ENCODE measurements at places on chromosomes 11 and 22.

DNA sequence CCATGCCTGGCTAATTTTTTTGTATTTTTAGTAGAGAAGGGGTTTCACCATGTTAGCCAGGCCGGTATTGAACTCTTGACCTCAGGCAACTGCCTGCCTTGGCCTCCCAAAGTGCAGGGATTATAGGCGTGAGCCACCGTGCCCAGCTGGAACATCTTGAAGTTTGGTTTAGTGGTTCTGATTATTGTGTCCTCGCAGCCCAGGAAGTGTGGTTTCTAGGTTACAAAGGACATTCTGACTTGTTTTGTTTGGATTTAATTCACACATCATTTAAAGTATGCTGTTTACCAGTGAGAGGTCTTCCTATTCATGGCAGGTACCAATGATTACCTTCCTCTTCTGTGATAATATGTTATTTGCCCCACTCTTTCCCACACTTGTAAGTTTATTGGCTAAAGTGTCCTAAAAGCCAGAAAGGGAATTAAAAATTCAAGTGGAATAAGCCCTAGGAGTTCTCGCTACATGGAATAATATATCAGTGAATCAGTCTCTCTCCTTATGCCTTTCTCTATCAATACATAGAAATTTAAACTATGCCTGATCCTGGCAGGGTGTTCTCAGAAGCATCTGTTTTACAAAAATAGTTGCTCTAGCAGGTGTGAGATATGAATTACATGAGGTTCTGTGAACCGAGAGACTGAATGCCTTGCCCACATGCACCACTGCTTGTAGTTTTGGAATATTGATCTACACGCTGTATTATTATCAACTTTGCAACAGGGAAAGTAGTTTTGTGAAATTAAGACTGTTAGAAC is 263.1 kb downstream of the DDX10 start:
- no peak for DNase-seq

DNA sequence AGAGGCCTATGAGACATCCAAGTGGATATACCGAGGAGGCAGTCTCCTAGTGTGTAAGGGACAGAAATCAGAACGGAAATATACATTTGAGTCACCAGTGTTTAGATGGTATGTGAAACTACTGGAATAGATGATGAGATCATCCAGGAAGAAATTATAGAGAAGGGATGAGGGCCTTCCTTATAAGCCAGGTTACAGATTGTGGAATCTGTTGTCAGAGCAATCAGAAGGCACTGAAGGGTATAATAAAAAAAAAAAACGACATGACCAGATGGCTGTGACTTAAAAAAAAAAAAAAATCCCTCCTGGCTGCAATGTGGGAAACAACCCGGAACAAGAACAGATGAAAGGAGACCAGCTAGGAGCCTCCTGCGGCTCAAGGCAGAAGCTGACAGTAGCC is 2.7 kb downstream of the MAJIN start:
- no peak for DNase-seq

GRCh38 chr11:104390651-104391050 is 226.7 kb upstream of the PDGFD start:
- DNase-seq: no peak

- DNase-seq: no peak
These were observed 31.9 kb downstream of the FLI1 start for GRCh38 chr11:128725630-128726319.

DNA sequence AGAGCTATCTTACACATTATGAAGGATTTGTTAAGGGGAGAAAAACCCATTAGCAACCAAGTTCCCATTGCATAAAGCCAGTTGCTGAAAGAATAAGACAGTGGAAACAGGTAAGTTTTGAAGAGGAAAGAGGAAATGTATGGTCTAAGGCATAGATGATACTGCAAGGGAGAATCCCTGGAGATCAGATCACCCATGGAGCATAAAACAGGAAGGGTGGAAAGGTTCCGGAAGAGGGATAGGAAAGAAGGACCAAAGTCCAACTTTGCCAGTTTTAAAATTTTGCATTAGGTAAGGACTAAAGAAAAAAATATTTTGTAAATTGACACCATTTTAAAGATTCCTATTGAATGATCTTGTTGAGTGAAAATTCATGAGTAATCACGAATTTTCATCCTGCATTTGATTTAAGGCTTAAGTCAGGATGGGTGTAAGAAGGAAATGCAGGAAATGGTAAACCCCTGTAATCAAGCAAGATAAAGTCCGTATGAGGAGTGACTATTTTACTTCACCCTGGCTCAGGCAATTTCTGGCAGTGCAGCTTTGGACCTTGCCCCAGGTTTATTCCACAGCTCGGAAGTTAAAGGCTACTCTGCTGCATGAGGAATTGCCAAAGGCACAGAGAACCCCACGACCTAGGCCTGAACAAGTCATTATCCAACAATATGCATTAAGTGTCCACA is 70.9 kb downstream of the CCDC34 start:
- no peak for DNase-seq

GRCh38 chr11:128210148-128210940 is 377.0 kb downstream of the ETS1 start:
- no peak for DNase-seq

GRCh38 chr11:60116996-60117790 is 28.7 kb downstream of the MS4A2 start:
- DNase-seq: no peak

DNA sequence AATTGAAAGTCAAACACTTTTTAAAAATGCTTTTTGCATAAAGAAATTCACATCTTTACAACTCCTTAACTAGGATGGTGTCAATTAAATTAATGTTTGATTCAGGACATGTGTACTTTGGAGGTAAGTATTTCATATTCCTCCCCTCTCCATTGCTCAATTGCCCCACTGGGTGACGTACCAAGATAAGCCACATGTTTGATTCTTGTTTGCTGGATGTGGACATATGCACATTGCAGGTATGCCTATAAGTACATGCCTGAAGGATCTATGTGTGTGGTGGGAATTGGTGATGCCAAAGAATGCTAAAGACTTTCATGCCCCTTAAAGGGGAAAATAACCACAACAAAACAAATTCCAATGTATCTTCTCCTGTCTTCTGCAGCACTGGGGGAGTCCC is 5.8 kb downstream of the CD44 start:
- no peak for DNase-seq

GRCh38 chr22:17578136-17578754 is 14.9 kb downstream of the SLC25A18 start:
- DNase-seq: peak; percentile 34

Data from forelimb muscle (tissue), 1 donor.